Nucleus accumbens (tissue), 56 donors: ENCODE measurements at places on chromosomes 5 and 9.

DNA sequence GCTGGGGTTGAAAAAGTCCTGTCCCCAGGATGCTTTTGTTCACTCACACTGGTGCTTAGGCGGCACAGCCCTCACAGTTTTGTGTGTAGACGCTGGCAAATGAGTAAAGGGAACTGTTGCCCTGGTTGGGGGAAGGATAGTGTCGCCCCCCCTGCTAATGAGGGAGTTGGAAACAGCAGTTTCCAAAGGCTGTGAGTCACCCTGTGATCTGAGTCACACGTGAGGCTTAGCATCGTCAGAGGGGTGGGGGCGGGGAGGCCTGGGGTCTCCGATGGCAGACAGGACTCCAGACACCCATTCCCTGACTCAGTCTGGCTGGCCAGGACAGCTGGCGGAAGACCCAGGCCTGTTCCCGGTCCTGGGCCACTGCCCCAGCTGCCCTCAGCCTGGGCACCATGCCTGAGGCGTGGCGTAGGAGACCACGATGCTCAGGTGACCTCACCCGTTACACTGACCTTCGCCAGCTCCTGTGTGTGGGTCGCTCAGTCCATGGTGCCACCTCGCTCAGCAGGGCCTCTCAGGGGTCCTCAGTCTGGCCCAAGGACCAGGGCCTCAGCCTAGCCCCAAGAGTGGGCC is 2.9 kb downstream of the DNAJB5 start:
- DNase-seq: peak; percentile 15

DNA sequence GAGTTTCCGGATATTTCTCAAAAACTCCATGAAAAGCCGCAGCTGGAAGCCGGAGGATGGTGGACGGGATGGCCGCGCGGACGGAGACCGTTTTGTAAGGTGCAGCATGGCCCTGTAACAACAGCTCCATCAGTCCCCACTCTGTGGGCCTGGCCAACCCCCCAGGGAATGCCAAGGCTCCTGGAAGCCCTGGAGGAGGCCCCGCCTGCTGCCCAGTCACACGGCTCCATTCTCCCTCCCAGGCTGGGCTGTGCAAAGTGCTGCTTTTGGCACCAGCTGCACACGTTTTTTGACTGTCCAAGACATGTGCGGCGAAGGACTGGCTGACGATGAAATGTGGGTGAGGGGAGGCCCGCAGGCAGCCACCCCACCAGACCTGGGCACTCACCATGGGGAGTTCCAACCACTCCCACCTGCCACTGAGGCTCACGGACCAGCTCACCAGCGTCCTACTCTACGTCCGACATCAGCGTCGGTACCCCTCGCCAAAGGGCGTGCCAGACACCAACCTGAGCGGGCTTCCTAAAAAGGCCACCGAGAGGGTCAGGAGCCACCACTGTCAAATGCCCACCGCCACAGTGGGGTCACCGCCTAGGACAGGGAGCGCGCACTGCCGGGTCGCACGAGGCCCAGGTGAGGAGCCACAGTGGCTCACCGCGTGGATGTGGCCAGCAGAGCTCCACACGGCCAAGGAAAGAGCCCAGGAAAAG is 27.3 kb downstream of the PNPLA7 start:
- DNase-seq: no peak

- DNase-seq: no peak
These were observed 136.9 kb downstream of the RFK start for GRCh38 chr9:76257311-76257710.

- no peak for DNase-seq
These were observed 12.5 kb downstream of the SEC16A start for GRCh38 chr9:136470356-136470755.

DNA sequence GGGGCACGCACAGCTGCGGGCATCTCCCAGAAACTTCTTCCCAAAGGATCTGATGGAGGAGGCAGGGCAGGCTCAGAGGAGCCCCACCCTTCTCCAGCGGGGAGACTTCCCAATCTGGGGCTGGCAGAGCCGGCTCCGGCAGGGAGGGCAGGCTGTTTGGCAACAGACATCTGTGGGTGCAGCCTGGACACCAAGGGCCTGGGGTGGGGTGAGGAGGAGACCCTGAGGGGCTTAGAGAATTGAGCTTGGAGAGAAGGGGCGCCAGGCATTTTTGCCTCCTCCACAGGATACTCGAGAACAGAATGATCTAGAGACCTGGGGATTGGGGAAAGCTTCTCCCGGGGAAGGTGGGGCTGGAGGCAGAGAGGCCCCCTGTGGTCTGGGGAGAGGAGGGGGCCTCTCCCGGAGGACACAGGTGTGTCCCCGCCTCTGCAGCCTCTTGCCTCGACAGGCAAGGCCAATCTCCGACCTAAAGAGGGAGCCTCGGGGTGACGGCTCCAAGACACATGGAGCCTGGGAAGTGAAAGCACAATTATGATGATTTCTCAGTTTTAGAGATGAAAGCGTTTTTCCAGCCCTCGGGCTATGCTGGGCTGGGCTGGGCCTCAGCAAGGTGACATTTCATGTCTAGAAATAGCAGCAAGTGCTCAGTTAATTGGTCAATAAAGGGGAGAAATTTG is 8.4 kb downstream of the LHX3 start:
- no peak for DNase-seq

- no peak for DNase-seq
These were observed 10.9 kb upstream of the RNF145 start for GRCh38 chr5:159220206-159220605.

DNA sequence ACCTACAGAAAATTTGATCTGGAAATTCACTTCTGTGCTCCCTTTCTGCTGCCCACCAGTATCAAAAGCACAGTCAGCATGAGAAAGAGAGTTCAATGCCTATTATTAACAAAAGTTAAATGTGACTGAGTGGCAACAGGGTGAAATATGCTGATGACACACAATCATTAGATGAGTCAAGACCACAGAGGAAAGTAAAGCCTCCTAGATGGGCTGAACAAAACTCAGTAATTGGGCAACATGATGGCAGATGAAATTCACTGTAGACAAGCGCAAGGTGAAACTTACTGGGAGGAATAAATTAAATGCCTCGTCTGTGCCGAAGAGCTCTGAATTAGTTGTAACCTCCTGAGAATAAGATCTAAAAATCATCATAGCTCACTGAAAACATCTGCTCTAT is 752.8 kb downstream of the IRX1 start:
- no peak for DNase-seq

GRCh38 chr5:72151169-72151568 is 43.9 kb downstream of the MAP1B start:
- no peak for DNase-seq
